ENCODE measurements at places on chromosomes 12 and 14. TPM values are rescaled to one million over a fixed set of nuclear protein-coding genes. Genes with fewer than 3 reads are reported as not detected.

METTL25 gene
- total RNA-seq = 4.6 TPM

- peak; percentile 92 for DNase-seq
Measured at GRCh38 chr12:108649669-108650068, 16.0 kb upstream of the SELPLG start.

DNA sequence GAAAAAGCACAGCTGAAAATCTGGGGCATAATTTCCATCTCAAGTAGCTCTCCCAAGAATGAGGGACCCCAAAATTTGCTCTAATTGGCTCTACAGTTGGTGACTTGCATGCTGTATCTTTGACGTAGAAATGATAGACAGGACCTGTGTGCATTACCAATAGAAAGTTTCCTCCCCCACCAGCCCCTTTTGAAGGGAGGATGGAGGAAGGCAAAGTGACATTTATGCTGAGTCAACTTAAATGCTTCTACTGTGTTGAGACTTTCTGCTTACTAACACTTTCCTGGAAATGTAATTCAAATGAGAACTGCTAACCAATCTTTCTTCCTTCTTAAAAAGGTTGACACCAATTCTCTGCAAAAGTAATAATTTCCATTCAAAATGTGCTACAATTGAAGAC is 31.9 kb downstream of the TSPAN8 start:
- no peak for DNase-seq

GRCh38 chr14:86015941-86016340 is 486.0 kb downstream of the FLRT2 start:
- peak; percentile 62 for DNase-seq

DNA sequence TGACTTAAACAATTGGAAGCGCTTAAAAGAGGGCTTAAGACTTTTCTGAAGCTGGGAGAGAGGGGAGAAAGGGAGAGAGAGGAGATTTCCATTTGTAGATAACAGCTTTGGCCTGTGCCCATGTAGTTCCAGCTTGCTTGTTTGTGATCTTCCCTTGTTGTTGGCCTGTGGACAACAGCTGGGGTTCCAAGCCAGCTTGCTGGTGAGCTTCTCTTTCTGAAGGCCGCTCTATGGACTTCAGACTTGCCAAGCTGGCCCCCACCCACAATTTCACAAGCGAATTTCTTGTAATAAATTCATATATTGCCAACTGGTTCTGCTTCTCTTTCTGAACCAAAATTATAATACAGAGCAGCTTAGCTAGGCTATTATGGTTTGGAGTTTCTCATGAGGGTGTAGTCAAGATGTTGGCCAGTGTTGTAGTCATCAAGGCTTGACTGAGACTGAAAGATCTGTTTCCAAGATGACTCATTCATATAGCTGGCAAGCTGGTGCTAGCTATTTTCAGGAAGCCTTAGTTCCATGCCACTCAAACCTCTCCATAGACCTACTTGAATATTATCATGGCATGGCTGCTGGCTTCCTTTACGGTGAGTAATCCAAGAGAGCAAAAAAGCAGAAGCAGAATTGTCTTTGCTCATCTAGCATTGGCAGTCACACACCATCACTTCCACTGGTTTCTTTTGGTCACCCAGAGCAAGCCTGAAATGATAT is 89.4 kb downstream of the ATP23 start:
- peak; percentile 76 for DNase-seq

DNA sequence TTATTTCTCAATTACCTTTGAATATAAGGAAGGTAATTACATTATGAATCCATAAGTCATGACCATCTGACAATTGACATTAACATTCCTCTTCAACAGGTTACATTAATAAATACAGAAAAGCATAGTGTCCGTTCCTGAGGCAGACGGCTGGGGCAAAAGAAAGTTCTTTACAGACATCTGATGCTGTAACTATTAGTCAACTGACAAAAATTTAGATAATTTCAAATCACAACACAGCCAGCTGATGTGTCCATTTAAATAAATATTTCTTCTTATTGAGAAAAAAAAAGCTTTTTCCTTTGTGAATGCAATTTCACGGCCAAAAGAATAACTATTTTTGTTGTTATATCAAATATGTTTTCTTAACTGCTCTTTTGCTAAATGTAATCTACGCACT is 9.2 kb upstream of the PYROXD1 start:
- no peak for DNase-seq

DNA sequence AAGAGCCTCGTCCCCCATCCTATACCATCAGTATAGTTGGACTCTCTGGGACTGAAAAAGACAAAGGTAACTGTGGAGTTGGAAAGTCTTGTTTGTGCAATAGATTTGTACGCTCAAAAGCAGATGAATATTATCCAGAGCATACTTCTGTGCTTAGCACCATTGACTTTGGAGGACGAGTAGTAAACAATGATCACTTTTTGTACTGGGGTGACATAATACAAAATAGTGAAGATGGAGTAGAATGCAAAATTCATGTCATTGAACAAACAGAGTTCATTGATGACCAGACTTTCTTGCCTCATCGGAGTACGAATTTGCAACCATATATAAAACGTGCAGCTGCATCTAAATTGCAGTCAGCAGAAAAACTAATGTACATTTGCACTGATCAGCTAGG is 13.6 kb downstream of the ARHGAP5 start:
- DNase-seq = no peak

MYRFL gene
- total RNA-seq = not detected

CHST11 gene
- 54.3 TPM for total RNA-seq

- no peak for DNase-seq
Measured at GRCh38 chr12:40382217-40382616, 157.4 kb downstream of the LRRK2 start.

DNA sequence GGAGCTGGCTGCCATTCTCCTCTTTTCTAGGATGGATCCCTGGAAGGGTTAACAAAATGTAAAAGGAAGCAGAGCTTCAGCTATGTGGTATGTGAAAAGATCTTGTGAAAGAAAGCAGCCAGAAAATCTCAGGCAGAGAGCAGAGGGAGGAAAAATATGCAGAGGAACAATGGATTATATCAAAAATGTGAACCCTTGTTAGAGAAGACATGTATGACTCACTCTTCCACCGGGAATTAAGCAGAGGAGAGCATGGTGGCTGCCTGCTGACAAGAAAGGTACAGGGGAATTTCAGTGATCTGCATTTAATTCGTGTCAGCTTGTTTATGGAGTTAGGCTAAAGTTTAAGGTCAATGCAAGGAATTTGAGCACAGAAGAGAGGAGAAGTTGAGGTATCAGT is 46.3 kb downstream of the KCNA1 start:
- DNase-seq = no peak

DNA sequence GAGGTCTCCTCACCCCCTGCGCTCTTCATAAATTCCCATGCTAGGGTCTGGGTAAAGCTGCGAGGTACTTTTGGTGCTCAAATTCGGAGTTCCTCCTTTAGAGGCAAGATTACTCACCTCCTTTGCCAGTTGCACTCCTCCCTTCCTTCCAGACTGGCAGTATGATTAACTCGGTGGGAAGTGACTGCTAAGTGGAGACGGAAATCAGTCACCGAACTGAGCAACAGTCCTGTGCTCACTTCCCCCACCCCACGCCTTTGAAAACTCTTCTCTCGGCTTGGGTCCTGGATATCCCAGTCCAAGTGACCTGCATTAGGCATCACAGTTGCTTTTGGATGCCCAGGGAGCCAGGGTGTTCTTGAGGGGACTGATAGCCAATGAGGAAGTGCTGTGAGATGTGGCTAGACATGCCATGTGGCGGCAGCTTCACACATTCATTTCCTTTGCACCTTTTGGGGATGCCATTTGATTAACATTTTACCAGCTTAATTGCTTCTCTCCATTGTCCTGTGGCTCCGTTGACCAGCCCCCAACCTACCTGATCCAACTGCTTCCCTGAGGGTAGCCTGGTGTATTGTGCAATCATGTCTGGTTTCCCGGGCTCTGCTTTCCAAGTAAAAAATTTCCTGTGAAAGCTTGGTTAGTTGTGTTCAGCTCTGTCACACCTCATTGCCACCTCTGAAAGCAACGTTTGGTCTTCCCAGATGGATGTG is 840 bp downstream of the PNP start:
- peak; percentile 88 for DNase-seq

DNA sequence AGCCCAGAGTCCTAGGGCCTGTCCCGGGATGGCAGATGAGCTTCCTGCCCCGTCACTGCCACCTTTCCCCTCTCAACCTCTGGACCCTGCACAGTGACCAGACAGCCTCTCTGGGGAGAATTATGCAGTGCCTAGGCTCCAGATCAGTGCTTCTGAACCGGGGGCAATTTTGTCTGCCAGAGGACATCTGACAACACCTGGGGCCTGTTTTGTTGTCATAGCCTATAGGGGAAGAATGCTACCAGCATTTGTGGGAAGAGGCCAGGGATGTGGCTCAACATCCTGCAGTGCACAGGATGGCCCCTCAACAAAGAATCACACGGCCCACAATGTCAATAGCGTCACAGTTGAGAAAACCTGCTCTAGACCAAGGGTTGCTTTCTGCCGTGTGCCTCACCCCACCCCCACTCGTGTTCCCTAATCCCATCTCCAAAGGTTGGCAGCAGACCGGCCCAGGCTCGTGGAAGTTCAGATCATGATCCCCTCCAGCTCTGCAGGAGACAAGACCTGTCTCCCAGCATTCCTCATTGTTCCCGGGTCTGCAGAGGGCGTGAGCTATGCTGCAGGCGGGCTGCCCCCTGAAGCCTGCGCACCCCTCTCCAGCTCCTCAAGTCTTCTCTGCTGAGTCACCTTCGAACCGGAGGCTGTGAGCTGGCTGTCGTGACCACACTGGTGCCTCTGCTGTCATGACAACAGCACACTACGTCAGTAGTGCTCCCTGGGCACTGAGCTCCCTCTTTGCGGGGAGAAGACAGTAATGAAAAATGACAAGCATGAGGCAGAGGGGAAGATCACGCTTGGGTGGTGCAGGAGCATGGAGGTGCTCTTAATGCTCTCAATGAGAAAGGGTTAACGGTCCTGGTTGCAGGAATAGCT is 2.0 kb upstream of the GAPDH start:
- DNase-seq = peak; percentile 98

DNA sequence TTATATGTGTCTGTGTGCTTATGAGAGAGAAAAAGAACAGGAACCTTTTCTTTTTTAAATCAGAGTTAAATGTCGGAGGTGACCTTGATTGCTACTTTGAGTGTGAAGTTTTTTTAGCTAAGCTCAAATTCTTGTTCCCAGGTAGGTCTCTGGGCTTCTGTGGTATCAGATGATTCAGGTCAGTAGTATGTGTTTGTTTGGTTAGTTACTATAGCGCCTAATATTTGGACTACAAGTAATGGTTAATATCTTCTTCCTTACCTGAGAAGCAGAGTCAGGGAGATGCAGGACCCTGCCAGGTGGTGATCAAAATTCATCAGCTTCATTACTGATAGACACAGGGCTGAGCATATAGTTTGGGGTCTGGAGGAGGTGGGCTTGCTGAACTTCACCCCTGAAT is 30.8 kb downstream of the ADCK1 start:
- DNase-seq = no peak

MAPKAPK5 gene
- 45.4 TPM for total RNA-seq

- peak; percentile 10 for DNase-seq
Measured at GRCh38 chr14:98769326-98769725, 502.7 kb downstream of the BCL11B start.

SPATA7 gene
- total RNA-seq = 3.5 TPM

PRH2 gene
- total RNA-seq = 0.63 TPM

DNA sequence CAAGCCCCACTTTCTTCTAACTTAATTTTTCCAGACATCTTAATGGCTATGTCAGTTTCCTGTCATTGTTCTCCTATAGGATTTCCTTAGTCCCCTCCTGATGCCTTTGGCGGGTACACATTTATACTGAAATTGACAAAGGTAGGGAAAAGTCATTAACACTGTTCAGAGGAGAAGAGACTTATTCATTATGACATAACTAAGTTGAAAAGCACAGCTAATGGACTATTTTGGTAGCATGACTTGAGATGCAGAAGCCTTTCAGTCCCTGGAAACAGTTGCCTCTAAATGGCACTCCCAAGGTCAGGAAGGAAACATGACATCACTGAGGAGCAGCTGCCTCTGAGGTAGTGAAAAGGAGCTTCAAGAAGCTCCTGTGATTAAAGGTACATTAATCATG is 317.5 kb upstream of the KITLG start:
- DNase-seq = peak; percentile 28

ABHD12B gene
- total RNA-seq = not detected

- DNase-seq = no peak
Measured at GRCh38 chr12:82852529-82852928, 165.8 kb downstream of the TMTC2 start.

B3GNT4 gene
- 0.13 TPM for total RNA-seq

GPRC5D gene
- total RNA-seq = not detected

OSBPL8 gene
- 24.0 TPM for total RNA-seq
